ENCODE measurements at places on chromosomes 2 and 18.

DNA sequence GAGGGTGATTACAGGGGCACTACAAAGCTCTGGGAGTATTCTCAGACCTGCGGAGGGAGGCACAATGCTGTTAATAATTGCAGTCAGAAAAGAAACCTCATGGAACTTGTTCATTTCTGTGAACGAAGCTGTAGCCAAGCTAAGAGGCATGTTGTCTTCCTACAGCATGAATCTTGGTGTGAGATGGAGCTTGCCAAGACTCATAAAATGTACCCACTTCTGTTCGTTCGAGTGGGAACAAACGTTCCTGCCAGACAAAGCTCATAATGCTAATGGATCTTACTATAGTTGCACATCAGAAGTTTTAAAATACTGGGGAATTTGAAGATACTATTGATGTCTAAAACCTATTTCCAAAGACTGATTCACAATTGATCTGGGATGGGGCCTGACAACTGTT is 489.1 kb downstream of the ZEB2 start:
- no peak for DNase-seq

DNA sequence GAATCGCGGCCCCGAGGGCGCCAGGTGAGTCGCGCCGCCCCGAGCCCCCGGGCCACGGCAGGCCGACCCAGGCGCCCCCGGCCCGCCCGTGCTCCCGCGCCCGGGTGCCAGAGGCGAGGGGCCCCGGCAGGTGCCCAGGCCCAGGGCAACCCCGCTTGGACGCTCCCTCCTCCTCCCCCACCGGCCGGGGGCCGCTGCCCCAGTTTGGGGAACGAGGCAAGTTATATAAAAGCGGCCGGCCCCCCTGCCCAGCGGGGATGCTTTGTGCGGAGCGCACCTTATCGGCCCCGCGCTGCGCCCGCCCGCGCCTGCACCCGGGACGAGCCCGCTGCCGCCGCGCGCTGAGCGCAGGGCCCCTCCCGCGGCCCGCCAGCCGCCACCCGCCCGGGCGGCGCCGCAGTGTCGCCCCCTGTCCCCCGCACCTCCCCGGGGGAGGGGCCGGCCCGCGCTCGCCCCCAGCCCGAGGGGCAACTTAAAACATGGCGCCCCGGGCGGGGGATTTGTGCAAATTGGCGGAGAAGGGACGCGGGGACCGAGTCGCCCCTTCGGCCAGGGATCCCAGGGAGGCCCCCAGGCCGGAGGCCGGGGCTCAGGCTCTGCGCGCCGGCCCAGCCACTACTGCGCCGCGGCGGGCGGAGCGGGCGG is 639 bp downstream of the EPB41L3 start:
- DNase-seq, result no peak

DNA sequence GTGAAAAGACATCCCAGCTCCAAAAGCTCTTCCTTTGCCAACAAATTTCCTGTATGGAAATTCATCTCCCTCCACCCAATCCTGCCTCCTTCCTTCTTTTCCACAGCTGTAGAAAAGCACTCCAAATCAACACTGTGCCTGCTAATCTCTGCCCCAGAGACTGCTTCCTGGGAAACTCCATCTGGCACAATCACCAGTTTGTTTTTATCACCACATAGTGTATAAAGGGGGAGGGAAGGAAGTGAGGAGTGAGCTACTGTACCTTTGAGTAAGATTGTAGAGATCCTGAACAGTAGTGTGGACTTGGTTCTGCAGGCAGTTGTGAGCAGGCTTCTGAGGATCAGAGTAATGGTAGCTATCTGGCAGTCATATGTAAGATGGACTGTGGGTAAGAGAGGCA is 14.7 kb upstream of the FAM237A start:
- no peak for DNase-seq

DNA sequence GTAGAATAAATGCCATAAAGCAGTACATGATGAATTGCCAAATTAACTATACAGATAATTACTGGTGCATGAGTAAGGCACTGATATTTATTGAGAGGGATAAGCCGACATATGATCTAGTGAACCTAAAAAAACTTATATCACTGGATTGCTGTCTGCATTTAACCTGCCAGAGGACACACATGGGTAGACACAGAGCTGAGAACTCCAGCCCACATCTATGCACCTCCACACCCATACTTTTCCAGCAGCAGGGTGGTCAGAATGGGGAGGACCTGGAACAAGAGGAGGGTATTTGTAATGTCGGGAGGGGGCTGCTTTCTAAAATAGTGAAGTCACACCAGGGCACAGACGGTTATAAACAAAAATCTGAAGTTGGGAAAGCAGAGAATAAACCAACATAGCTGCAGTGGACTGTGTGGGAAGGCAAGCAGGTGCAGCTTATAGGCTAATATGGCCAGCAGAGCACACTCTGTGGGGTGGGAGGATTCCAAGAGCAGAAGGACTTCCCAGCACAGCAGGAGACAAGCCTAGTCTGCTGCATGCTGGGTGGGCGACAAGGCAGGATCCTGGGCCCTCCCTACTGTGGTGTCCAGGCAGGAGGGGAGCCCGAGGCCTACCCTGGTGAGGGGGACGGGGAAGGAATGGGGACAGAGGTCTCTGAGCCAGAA is 17.2 kb downstream of the ST3GAL5 start:
- DNase-seq, result no peak

- DNase-seq, result peak; percentile 51
These were observed 79.4 kb downstream of the TMEM182 start for GRCh38 chr2:102841107-102841840.

GRCh38 chr2:28707592-28707991 is 44.0 kb upstream of the PPP1CB start:
- peak; percentile 75 for DNase-seq

GRCh38 chr2:147989809-147990403 is 30.6 kb downstream of the ORC4 start:
- DNase-seq, result peak; percentile 65

DNA sequence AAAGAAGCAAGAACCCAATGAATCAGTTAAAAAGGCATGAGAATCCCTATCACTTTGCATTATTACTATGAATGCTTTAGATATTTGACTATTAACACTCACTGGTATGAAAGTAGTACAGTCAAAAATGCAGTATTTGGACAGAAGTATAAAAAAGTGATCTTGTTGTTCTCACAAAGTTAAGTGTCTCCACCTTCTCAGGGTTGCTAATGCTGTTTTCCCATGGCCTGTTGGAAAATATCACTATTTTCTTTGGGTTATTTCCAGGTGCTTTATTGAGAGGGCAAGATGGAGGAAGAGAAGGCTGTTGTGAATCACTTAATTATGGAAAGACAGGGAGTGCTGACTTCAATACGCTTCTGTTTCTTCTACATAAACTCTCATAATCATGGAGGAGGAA is 13.6 kb upstream of the CREB1 start:
- DNase-seq, result no peak

DNA sequence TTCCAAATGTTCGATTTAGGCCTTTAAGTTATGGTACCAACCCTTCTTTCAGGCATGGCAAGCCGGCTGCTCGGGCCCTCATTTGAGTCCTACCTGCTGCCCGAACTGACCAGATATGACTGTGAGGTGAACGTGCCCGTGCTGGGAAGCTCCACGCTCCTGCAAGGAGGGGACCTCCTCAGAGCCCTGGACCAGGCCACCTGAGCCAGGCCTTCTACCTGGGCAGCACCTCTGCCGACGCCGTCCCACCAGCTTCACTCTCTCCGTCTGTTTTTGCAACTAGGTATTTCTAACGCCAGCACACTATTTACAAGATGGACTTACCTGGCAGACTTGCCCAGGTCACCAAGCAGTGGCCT is 87.2 kb downstream of the EPAS1 start:
- no peak for DNase-seq

DNA sequence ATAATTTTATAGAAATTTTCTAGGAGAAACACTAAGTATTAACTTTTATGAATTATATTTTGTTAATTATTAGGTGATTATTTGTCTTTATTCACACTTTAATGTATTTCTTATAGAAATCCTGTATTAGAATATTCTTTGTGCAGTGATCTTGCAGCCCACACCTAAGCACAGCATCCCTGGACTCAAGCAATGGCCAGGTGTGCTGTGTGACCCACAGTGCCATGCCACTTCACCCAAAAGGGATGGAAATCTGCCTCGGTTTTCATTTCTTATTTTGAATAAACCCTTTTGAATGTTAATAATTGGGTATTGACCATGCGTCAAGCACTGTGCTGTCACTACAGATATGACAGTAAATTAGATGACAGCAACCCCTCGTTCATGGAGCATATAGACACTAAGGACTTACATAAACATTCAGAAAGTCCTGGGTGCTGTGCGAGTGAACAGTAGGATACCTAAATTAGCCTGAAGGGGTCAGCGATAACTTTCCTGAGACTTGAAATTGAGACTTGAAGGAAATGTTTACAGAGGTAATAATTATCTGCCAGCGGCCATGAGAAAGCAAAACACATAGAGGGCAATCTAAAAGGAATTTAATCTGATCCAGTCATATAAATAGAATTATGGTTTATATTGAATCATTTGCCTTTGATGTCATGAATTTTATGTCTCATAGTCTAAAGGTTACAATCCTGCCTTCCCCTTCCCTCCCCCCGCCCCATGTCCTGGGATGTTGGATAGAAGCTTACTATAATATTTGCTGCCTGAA is 52.7 kb upstream of the CALCRL start:
- DNase-seq, result no peak

DNA sequence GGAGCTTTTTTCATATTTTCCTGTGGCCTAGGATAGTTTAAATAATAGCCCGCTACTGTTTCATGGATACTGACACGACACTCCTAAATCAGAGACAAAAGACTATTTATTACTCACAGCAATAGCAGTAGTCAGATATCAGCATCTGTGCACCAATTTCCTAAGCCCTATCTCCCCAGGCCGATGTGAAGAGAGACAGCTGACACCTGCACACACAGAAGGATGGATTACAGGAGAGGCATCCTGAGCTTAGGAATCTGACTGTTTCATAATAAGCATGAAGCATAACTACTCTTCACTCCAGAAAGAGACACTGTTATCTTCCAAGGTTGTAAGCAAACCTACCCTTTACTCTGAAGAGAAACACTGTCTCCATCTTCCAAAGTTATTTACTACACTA is 105.4 kb downstream of the ATL2 start:
- no peak for DNase-seq

DNA sequence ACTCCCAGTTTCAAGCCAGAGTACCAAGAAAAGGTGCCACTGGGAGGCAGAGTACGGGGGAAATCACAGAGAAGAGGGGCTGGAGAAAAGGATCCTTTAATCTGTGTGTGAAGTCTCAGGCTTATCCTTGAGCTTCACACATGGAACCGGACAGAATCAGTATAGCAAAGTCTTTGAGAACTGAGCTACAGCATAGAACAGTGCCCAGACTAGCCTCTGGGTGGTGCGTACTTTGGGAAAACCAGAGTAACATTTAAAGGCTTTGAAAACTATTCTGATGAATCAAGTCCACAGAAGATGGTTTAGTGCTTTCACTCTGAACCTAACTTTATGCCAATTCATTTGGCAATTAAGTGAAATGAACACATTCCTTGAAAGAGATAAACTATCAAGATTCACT is 83.1 kb downstream of the BABAM2 start:
- DNase-seq, result no peak

- peak; percentile 74 for DNase-seq
These were observed 15.2 kb upstream of the DNPEP start for GRCh38 chr2:219402665-219403515.

- no peak for DNase-seq
These were observed 1.5 kb downstream of the MTA3 start for GRCh38 chr2:42569883-42570282.

DNA sequence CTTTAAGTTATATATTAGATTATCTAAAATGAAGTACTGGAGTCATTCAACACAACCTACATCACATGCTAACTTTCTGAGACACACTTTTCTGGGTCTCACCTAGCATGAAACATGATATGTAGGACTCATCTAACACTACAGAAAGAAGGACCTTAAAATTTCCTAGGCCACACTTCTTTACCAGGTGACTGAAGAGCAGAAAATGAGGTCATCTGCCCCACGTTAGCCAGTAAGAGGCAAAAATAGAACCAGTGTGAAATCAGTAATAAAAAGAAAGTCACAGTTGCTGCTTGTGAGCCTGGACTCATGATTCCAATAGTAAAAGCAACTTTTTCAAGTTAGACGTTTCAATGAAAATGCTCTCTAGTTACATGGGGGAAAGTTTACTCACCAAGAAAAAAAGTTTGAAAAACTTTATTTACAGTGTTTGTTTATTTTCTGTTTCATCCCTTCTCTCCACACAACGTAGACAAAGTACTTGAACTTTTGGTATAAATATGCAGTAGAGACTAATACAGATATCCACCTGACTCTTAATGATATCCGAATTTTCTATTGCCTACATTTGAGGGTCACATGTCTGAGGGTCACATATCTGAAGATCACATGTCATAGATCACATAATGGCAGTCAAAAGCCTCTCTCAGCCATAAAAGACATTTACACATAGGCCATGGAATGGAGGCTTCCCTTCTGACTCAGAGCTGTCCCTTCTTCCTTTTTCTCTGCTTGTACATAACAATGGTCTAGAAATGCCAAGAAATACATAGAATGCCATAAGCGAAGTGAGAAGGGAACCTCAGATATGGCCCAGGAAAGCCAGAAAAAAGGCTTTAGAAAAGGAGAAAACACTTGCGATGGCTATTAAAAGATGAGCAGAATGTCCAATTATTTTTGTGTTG is 362.9 kb downstream of the ZEB2 start:
- no peak for DNase-seq

DNA sequence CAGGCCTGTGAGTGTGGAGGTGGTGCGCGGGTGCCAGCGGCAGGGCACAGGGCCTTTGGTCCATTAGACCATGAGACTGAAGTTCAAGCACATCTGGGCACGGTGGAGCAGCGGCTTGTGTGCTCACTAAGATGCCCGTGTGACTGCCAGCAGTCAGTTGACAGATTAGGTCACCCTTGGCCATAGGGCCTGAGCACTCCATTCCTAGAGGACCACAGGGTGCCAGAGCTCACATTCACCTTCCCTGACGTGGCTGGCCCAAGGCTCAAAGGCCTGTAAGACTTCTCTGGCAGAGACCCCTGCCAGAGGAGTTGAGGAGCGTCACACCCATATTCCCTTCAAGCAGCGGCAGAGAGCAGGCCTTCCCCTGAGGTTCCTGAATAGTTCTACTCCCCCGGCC is 650 bp downstream of the LHCGR start:
- DNase-seq, result no peak

GRCh38 chr2:667332-667999 is 9.7 kb downstream of the TMEM18 start:
- no peak for DNase-seq

DNA sequence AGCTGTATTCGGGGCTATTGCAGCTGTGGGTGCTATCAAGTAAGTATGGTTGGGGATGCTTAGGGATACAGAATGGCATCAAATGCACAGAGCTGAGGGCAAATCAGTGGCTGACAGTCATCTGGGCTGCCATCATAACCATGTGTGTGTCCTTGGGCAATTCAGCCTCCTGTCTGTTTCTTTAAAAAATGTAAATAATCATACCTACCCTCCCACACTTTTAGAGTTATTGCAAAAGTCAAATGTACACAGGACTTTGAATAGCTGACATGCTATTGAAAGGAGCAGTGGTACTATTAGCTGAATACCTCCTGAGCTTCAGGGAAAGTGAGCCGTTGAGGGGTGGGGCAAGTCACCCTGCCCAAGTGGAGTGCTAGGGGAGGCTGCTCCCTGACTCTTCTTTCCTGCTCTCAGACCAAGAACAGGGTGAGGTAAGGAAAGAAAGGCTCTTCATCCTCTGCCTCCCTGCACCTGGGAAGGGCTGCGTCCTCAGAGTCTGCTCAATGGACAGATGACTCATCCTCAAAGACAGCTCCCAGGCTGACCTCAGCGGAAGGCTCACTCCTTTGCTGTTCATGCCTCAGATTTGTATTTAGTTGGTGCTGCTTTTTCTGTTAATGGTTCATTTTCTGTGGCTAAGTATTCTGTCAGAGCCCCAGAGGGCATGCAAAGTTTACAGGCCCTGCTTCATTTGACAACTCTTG is 54.9 kb upstream of the BZW1 start:
- DNase-seq, result no peak

All from hippocampal formation (tissue), 2 donors.